ENCODE measurements at places on chromosomes 1 and 21.

DNA sequence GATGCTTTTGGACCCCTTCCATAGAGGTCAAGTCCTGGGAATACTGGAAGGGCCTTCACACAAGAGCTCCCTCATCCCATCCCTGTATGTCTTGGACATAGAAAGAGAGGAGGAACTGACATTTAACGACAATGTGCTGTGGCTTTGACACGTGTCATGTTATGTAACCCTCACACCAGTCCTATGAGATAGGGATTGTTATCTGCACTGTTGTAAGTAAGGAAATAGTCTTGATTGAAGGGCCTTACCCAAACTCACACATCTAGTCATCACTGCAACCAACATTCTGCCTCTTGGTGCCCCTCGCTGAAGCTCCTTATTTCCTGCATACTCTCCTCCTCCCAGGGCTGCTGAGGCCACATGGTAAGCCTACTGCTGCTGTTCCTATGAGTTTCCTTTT, 63.7 kb upstream of the ANGPTL1 start:
- DNase-seq: no peak

GRCh38 chr1:38334930-38335592, 288.5 kb upstream of the POU3F1 start:
- no peak for DNase-seq

DNA sequence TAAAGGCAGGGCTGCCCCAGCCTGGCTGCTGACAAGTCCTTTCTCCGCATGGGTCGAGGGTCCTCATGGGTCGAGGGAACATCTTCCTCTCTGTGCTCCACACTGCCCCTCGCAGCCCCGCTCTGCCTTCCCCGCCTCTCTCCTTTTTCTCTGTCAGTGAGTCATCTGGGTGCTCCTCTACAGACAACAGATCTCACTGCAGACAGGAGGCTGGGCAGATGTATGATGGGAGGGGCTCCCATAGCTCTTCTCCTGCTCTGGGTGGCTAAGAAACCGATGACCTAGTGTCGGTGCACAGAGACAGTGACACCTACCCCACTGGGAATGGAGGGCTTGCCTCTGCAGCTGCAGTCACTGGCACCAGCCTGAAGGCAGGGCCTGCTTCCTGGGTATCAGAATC, 5.5 kb downstream of the KCNA10 start:
- no peak for DNase-seq

- DNase-seq: no peak
These were observed 26.5 kb upstream of the TSPEAR start for GRCh38 chr21:44737706-44738354.

DNA sequence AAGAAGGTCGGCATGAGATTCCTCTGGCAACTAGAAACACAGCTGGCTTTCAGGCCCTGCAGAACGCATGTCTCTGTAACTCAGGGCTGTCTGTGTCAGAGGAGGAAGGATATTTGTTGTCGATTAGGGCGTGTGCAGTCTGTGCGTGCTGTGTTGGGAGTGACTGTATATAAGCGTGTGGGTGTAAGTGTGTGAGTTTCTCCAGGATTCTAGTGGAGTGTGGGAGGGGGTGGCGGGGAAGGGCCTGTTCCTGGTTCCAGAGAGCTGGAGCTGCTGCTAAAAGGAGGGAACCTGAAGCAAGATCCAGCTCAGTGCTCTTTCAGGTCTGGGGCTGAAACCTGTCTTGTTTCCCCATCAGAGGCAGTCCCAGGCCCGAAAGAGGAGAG, 74.3 kb downstream of the SLC16A1 start:
- DNase-seq: no peak

DNA sequence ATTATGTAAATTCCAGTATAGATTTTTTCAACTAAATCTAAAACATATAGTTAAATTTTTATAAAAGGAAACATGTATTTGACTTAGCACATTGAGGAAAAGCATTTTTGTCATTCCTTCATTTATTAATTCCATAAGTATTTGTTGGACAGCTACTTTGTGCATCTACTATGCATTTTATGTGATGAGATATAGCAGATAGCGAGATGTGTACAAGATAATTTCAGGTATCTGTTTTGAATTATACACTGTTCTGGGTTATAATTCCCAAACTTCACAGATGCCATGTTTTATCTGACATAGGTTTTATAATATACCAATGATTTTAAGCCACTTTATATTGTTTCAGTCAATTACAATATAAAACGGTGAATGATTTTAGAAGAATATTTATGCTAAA, 398.7 kb downstream of the USH2A start:
- no peak for DNase-seq

- no peak for DNase-seq
These were observed 12.4 kb downstream of the NRIP1 start for GRCh38 chr21:15052459-15052763.

GRCh38 chr1:11841245-11842153, 6.1 kb downstream of the NPPA start:
- DNase-seq: no peak

GRCh38 chr1:71603044-71603776, 522.4 kb upstream of the ZRANB2 start:
- no peak for DNase-seq

- no peak for DNase-seq
These were observed 4.8 kb downstream of the KIAA1614 start for GRCh38 chr1:180917306-180918065.

- DNase-seq: no peak
These were observed 249.8 kb downstream of the NRIP1 start for GRCh38 chr21:14814991-14815390.

GRCh38 chr21:15616864-15617574, 112.8 kb upstream of the USP25 start:
- DNase-seq: no peak

- DNase-seq: no peak
These were observed 1.7 kb downstream of the ATP1B1 start for GRCh38 chr1:169108223-169108622.

GRCh38 chr1:176558561-176558960, 95.6 kb downstream of the PAPPA2 start:
- DNase-seq: no peak

- no peak for DNase-seq
These were observed 3.5 kb upstream of the IVL start for GRCh38 chr1:152904688-152905440.

DNA sequence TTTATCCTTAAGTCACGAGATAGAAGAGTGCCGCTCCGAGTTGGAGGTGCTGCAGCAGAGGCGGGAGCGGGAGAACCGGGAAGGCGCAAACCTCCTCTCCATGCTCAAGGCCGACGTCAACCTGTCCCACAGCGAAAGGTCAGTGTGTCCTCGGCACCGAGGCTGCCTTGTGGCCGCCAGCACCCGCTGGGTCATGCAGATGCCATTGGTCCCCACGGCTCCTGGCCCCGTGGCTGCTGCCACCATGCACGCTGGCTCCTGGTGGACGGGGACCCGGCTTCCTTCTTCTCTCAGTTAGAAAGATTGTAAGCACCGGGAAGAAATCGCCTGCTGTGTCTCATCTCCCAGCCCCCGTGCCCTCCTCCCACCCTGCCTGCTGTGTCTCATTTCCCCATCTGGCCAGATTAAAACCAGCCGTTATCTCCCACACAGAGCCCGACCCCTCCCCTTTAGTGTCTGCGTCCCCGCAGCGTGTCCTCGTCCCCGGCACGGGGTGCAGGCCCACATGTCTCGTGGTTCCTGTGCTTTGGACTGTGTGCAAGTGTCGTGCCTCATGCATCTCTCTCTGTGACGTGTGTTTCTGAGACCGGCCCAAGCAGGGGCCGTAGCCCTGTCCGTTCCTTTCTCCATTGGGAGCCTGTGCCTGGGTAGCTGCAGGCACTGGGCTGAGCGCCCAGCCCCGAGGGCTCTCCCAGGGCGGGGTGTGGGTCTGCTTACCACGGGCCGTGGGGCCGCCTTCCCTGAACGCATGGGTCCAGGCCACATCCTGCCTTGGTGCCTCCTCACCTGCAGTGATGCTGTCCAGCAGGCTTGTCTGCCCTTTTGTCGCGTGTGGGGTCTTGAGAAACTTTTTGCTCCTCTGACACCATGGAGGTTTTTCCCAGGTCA, 62.1 kb downstream of the PCNT start:
- DNase-seq: no peak

DNA sequence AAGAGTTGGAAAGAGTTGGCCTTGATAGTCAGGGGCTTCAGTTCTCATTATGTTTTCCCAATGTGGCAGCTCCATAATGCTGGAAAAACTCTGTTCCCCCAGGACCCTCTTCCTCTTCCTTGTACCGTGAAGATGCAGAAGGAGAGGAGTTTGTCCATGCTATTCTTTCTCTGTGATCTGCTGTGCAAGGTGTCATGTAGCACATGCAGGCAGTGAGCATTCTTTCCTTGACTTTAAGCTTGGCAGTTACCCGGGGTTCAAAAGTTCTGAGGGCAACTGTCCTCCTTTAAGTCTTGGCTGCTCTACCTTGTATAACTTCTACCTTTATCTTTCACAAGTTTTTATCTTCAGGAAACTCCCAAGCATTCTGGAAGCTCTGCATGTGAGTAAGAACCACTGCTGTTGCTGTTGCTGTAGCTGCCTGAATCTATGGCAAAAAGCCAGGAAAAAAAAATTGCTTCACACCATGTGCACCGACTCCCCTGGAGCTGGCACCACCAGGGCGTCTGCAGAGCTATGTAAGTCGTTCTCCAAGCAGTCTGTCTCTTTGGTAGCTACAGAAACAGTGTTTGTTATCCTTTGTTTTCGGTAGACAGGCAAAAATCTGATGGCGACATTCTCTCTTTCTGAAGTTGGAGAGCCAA, 42.7 kb upstream of the SLC16A1 start:
- DNase-seq: no peak

DNA sequence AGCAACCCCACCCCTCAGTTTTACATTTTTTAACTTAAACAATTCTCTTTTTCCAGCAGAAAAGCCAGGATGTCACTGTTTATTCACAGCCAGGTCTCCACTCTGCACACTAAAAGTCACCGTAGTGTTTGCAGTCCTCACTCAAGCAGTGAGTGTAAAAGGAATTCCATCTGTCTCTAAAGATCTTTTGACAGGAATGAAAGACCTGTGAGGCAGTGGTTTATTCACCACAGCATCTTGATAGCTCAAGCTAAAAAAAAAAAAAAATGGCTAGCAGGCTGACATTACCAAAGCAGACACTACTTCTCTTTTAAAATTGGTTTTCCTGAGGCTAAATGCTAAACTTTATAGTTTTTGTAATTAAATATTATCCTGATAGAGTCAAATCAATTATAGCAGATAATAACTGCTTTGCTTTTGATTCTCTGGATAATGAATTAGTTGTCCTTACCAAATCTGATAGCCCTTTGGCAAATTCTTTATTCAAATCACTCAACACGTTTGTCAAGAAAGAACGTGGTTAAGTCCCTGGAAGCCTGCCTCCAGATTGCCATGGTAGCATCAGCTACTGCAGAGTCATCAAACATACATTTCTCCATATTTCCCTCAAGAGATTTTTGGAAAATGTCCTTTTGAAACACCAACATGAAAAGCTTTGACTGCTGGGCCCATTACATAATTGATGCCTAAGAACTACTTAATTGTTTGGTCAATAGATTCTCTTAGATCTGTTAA, 22.2 kb upstream of the SLC5A9 start:
- DNase-seq: no peak

- no peak for DNase-seq
These were observed 180.8 kb upstream of the KCNK2 start for GRCh38 chr1:214901718-214902117.

GRCh38 chr1:79128722-79129121, 122.2 kb upstream of the ADGRL4 start:
- DNase-seq: no peak

DNA sequence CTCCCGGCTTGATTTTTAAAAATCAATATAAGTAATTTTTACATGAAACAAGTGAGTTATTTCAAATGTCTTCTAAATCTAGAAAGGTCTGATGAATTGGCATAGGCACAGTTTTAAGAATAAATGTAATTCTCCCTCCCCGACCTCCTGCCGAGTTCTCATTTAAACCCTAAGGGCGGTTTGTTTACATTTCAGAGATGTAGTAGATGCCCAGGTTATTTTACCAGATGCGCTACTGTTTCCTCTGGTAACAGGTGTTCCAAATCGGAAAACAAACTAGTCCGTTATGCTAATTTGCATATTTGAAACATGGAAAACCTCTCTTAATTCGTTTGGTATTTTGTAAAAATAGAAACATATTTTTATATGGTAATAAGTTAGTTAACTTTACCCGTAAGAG, 53.8 kb upstream of the CFAP126 start:
- DNase-seq: no peak

DNA sequence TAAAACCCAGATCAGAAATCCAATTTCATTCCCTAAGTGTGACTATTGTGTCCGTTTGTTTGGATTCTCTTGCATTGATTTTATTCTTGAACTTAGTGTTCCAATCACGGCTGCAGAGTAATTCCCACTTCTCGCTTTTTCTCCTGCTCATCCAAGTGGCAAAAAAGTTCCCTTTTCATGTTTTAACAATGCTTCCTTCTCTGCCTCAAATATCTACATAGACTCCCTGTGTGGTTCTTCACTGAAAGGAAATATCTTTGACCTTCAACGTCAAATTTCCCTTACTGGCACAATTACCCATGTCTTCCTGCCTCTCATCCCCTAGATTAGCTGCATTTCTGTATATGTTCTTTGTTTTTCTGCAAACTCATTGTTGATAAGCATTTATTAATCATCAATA, 305.4 kb downstream of the BACH1 start:
- DNase-seq: no peak

GRCh38 chr1:240610636-240611035, 1.3 kb downstream of the GREM2 start:
- DNase-seq: no peak

- no peak for DNase-seq
These were observed 428.6 kb upstream of the CAMK1G start for GRCh38 chr1:209154912-209155311.

DNA sequence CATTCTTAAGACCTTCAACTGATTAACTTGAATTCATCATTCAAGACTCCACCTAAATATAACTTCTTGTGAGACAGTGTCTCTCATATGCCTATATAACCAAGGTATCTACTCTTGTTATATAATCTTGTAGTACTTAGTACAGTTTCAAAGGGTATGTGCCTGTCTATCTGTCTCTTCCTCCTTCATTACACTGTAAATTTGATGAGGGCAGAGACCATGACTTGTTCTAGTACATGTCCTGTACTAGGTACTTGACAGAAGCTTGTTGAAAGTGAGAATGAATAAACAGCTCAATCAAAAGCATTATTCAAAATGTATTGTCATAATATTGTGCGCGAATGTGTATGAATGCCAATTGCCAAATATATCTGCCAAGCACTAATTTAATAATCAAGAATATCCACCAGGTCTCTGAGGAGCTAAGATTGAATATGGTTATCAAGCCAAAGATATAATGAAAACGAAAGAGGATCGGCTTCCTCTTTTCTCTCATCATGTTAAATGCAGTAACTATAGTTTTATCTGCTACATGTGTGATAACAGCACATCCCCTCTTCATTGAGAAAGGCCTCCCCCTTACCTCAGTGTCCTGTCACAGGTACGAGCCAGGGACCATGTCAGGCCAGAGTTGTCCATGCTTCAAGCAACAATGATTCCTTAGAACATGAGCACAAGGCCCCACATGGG, 117.3 kb downstream of the UCHL5 start:
- peak; percentile 13 for DNase-seq

- no peak for DNase-seq
These were observed 121.9 kb upstream of the CDC42BPA start for GRCh38 chr1:227440182-227440581.

Data from germinal center (tissue), 1 donor.